ENCODE measurements at places on chromosomes 12 and 14.

GRCh38 chr14:54646626-54647025, 79.7 kb downstream of the SAMD4A start:
- no peak for DNase-seq

- no peak for DNase-seq
Measured at GRCh38 chr12:14156606-14157005, 175.2 kb upstream of the GRIN2B start.

GRCh38 chr12:46368684-46369083, 3.9 kb downstream of the SLC38A2 start:
- no peak for DNase-seq

- DNase-seq, result no peak
Measured at GRCh38 chr14:88802596-88802995, 9.8 kb upstream of the EML5 start.

GRCh38 chr12:6575648-6576047, 7.6 kb upstream of the NOP2 start:
- no peak for DNase-seq

DNA sequence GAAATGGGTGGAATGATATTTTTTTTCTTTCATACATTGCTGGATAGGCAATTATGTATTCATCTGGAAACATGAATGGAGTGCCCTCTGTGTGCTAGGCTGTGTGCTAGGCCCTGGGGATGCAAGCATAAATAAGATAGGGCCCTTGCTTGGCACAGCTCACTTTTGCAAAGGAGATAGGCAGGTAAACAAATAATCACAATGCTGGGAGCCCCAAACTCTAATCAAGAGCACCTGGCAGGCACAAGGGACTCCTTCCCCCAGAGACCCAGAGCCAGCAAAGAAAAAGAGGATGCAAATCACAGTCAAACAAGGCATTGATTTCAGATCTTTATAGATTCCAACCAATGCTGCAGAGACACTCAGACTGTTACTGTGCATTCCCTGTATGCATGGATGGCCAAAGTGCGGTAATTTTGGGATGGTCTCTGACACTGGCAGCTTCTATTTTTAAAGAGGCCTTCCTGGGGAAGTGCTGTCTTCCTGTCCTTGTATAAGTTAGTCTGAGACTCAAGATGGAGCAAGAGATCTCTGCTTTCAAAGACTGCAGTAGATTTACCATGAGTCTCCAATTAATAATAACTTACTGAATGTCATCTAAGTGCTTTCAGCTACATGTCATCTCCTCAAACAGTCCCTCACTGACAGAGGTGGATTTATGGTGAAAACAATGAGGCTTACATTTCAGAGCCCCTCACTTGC, 45.1 kb upstream of the CPM start:
- DNase-seq, result no peak

- DNase-seq, result no peak
Measured at GRCh38 chr14:101707068-101707842, 54.3 kb upstream of the PPP2R5C start.

GRCh38 chr12:1419849-1420371, 174.5 kb downstream of the FBXL14 start:
- DNase-seq, result no peak

DNA sequence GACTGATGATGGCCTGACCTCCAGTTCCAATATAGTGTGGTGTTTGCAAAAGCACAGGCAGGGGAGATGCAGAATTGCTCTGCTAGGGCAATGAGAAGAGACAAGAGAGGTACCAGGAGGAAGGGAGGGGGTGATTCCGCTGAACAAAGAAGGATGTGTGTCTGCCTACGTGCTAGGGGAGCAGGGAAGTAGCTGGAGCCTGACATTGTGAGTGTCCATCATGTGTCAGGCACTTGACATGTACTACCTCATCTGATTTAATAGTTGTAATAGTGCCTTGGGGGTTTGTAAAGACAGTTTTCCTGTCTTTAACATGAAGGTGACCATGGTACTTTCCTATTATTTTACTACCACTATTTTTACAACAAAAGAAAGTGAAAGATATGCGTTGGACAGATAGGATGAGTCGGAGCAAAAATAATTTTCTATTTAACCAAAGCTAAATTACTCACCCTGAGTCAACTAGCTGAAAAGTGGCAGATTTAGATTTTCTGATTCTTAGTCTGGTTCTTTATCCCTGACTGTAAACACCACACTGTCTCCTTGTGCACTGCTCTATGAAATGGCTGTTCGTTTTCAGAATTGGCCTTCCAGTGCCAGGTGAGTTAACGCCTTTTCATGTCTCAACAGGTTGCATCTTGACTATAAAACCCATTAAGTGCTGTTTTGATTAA, 33.7 kb upstream of the TEAD4 start:
- DNase-seq, result no peak

- no peak for DNase-seq
Measured at GRCh38 chr12:57881475-57881874, 34.9 kb upstream of the CTDSP2 start.

- DNase-seq, result no peak
Measured at GRCh38 chr12:127533353-127533752, 733.6 kb upstream of the TMEM132C start.

DNA sequence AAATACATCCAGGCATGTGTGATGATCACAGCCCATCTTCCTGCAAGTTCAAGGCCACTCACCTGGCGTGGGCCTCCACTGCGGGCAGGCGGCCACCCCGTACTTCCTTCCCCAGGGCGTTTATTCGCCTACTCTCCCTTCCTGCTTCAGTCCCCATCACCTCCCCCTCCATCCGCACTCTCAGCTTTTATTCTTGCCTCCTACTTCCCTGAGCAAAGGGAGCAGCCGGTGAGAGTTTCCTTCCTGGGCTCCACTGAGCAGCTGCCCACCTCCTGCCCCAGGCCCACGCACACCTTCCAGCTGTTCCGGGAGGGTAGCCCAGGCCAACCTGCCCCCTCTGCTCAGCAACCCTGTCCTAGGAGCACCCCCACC, 4.1 kb downstream of the CYP46A1 start:
- peak; percentile 28 for DNase-seq

Data from sciatic nerve (tissue), 2 donors.